ENCODE measurements at places on chromosomes 12 and 14.

DNA sequence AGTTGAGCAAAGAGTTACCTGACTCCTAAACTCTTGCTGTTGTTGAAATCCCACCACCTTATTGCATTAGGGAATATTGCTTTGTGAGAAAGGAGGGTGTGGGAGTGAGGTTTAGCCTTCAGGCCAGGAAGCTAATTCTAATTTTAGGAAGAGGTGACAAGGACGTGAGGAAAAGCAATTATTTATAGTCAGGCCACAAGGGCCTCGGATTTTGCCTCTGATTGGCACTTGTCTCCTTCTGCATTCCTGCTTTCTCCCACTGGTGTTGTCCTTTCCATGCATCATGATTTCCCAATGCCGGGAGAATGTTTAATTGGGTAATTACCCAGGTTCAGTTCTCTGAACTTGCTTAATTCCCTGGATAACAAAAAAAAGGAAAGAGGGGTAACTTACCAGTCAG, 37.9 kb upstream of the SLC38A2 start:
- DNase-seq: no peak

- no peak for DNase-seq
These were observed 108.2 kb upstream of the SLC38A4 start for GRCh38 chr12:46933947-46934346.

- DNase-seq: no peak
These were observed 61.7 kb downstream of the FBXO34 start for GRCh38 chr14:55332654-55333570.

GRCh38 chr14:34833549-34834523, 41.3 kb downstream of the BAZ1A start:
- no peak for DNase-seq

- DNase-seq: no peak
These were observed 3.8 kb upstream of the SIVA1 start for GRCh38 chr14:104749111-104749649.

- no peak for DNase-seq
These were observed 36.6 kb upstream of the GZMB start for GRCh38 chr14:24670594-24670993.

- DNase-seq: no peak
These were observed 70.1 kb upstream of the HIF1A start for GRCh38 chr14:61625165-61625564.

DNA sequence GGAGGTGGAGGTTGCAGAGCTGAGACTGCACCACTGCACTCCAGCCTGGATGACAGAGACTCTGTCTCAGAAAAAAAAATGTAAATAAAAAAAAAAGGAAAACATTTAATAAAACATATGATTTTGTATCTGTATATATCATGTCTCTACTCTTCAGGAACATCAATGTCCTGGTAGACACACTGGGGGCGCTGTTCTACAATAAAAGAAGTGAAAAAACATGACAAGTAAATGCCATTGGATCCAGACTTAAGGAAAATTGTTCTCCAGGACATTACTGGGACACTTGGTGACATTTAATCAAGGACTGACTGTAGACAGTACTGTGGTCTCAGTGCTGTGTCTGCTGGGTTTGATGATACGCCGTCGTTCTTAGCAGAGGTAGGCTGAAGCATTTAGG, 15.5 kb upstream of the KLC1 start:
- no peak for DNase-seq

- DNase-seq: peak; percentile 62
These were observed at the start of gene ATXN2 for GRCh38 chr12:111598637-111599452. TSS of gene ATXN2 (minus strand) at chr12:111599315. CDS start at chr12:111599034, 281 bp downstream.

- no peak for DNase-seq
These were observed 162.8 kb downstream of the MON2 start for GRCh38 chr12:62629413-62629812.

DNA sequence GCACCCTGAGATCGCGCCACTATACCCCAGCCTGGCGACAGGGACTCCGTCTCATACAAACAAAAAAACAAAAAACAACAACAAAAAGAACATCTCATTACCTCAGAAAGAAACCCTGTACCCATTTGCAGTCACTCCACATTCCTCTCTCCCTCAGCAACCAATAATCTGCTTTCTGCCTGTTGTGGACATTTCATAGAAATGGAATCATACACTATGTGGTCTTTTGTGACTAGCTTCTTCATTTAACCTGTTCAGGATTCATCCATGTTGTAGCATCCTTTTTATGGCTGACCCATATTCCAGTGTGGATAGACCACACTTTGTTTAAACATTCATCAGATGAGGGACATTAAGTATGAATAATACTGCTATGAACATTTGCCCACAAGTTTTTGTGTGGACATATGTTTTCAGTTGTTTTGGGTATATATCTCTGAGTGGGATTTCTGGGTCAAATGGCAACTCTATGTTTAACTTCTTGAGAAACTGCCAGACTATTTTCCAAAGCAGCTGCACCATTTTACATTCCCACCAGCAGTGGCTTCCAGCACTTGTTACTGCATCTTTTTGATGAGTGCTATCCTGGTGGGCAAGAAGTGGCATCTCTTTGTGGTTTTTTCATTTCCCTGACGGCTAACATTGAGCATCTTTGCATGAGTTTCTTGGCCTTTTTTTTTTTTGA, 5.9 kb upstream of the RCOR1 start:
- no peak for DNase-seq

DNA sequence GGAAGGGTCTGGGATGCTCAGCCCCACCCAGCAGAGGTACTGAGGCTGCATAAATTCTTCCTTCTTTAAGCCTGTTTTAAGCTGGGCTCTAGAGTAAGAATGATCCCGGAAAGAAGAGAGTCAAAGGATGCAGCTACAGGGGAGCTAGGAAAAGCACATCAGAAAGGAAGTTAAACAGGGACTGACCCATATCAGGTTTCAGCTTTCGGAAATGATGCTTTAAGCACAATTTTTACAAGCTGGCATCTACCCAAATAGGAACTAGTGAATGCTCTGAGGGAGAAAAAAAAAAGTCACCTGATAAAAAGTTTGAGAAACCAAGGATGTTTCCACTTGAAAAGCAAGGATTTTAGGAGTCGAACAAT, 22.0 kb downstream of the TSPAN8 start:
- no peak for DNase-seq

GRCh38 chr14:34872822-34873588, 2.2 kb downstream of the BAZ1A start:
- no peak for DNase-seq

- DNase-seq: no peak
These were observed 171.5 kb upstream of the EEA1 start for GRCh38 chr12:93100610-93101009.

GRCh38 chr14:69682621-69683263, 71.3 kb downstream of the SUSD6 start:
- no peak for DNase-seq

GRCh38 chr12:107844312-107844921, 69.9 kb downstream of the ASCL4 start:
- no peak for DNase-seq

GRCh38 chr14:20755037-20755436, 9.3 kb downstream of the EDDM3A start:
- no peak for DNase-seq

- no peak for DNase-seq
These were observed 55.8 kb downstream of the MAP3K9 start for GRCh38 chr14:70753518-70753953.

- no peak for DNase-seq
These were observed 46.7 kb downstream of the TTC6 start for GRCh38 chr14:37642125-37642524.

Measured in activated CD4-positive, alpha-beta T cell treated with anti-CD3 and anti-CD28 coated beads, Interleukin-2, amount 50 U/mL, for 4 hours (primary cell).